Tongue (tissue), 3 donors: ENCODE measurements at places on chromosomes 11 and 22. TPM values are rescaled to one million over a fixed set of nuclear protein-coding genes. Genes with fewer than 3 reads are reported as not detected.

- no peak for DNase-seq
Observed at GRCh38 chr11:95792200-95792599, 1.9 kb downstream of the CEP57 start.

DNA sequence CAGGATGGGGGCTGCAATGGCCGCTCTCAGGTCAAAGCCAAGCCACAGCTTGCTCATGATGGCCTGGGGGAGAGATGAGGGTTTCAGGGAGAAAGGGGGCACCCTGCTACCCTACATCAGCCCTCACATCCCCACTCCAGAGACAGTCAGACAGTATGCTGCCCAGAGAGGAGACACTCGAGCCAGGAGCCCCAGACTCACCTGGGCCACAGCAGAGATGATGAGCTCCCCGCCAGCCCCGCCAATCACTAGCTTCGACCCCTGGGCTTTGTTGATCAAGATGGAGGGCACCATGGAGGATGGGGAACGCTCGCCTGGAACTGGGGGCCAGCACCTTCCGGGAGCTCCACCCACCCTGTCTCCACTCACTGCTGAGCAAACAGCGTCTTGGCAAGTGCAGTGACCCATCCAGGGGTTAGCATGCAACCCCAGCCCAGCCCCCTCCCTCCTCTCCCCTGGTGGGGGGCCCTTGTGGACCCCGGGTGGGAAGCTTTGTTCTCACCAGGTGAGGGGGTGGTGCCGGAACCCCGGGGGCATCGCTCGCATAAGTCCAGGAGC, 19.8 kb downstream of the GGT5 start:
- no peak for DNase-seq

DNA sequence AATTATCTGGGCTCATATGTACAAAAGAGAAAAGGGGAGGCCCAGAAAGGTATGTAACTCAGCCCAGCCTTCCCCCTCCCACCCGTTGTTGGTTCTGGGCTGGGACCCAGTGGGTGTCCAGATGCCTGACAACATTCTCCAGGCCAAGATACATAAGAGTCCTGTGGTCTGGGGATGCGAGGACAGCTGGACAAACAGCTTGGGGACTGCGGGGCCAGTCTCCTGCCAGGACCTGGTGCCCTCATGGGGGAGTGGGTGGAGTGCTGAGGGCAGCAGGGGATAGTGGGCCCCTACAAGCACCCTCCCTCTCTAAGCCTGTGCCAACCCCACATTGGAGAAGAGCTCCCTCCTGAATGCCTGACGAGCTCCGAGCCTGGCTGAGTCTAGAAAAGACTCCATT, 3.5 kb upstream of the SLC22A6 start:
- no peak for DNase-seq

- DNase-seq: no peak
Observed at GRCh38 chr11:102614485-102614884, 10.6 kb downstream of the MMP20 start.

DNA sequence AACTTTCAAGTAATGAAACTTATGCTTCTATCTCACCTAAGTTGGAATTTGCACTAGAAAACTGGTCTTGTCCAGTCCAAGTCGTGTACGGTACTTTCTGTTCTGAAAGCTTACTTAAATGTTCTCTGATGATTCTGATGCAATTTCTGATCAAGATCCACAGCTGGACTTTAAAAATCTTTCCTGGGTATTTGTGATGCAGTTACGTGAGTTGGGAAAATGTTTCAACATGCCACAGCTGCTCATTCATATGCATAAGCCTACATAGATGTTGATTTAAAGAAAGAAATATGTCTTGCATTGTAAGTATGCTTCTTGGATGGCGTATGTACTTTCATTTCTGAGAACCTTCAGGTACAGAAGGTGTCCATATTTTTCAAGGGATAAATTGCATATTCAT, 493.7 kb upstream of the CCDC90B start:
- no peak for DNase-seq

DNA sequence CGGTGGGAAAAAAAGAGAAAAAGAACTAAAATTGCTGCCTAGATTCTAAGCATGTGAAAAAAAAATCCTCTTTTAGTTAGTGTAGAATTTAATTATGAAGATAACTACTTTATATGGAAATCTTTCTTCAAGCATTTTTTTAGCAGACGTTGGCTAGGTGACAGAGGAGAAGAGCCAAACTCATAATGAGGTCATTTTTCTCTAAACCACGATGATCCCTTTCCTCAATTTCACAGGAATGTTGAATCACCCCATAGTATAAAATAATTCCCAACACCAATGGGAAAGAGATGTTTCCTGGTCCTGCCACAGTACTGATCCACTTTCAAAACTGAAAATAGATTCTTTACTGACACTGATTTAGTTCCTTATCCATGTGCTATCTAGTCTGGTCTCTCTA, 319.8 kb downstream of the DLG2 start:
- peak; percentile 11 for DNase-seq

DNA sequence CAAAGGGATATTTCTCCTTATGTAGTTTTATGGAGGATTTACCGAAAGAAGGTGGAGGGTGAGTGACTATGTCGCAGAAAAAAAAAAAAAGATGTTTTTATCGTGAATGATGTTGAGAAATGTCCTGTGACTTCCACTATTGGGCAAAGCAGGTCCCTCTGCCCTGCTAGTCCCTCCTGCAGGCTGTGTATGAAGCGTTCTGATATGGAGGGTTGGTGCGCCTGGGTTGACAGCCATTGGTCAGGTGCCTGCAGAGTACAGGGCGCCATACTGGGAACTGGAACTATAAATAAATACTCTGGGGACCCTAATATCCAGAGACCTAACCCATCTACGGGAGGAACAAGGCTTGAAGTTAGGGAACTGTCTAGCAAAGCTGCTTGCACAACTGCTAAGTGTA, 1.5 kb downstream of the IL17RA start:
- no peak for DNase-seq

- DNase-seq: no peak
Observed at GRCh38 chr11:47271328-47271727, 1.4 kb downstream of the MADD start.

GRCh38 chr11:110522471-110522870, 92.7 kb downstream of the FDX1 start:
- DNase-seq: no peak

DNA sequence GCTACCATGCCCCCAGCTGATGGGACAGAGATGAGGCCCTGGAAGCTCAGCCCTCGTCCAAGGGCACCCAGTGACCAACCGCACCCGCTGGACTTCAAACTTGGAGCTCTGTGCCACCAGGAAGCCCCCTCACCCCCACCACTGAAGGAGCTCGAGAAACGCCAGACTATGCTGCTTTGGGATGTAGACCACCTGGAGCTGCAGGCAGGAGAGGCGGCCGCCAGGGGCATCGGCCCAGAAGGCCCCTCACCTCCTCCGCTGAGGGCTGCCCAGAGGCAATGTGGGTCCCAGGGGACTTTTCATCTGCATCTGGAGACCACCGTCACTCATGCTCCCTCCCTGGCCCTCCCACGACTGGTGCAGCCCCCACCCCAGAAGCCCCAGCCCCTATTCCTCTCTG, 28.3 kb downstream of the CDKN1C start:
- DNase-seq: no peak

- peak; percentile 17 for DNase-seq
Observed at GRCh38 chr11:119195680-119196079, 10.4 kb downstream of the NHERF4 start.

- DNase-seq: no peak
Observed at GRCh38 chr11:57364851-57365660, 15.9 kb downstream of the PRG3 start.

GRCh38 chr22:42661985-42662831, 13.0 kb upstream of the CYB5R3 start:
- peak; percentile 92 for DNase-seq

DNA sequence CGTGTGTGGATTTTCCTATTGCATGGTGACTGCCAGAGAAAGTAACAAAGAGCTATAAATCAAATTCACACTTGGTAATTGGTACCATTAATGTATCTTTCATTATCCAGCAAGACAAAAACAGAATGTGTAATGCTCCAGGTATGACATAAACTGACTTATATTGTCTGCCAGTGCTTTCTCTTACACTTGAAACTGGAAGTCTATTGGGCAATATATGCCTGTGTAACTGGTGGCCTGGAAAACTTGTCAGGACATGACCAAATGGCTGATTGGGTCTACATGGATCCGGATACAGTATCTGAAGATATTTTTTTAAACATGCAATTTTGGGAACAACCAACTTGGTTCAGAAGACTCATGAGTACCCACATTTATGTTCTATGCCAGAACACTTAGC, 174.6 kb upstream of the ARHGAP42 start:
- DNase-seq: no peak

- no peak for DNase-seq
Observed at GRCh38 chr22:49274754-49275380, 552.8 kb downstream of the BRD1 start.

DNA sequence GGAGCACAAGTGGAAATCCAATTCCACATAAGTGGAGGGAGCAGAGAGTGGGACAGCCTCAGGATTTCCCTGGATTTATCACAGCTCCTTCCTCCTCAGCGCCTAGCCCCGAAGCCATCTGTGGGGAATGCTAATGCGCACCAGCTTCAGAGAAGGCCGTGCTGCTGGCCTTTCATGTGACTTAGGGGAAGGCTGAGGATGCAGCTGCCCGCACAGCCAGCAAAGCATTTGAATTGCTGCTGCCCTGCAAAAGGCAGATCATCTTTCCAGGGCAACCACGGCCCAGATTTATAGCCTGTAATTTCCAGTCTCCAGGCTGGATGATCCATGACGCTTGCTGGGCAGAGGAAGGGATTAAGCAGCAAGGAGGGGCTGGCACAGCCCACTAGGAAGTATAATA, 29.9 kb downstream of the SYN3 start:
- peak; percentile 53 for DNase-seq

GRCh38 chr11:12865863-12866595, 143.1 kb upstream of the RASSF10 start:
- no peak for DNase-seq

DNA sequence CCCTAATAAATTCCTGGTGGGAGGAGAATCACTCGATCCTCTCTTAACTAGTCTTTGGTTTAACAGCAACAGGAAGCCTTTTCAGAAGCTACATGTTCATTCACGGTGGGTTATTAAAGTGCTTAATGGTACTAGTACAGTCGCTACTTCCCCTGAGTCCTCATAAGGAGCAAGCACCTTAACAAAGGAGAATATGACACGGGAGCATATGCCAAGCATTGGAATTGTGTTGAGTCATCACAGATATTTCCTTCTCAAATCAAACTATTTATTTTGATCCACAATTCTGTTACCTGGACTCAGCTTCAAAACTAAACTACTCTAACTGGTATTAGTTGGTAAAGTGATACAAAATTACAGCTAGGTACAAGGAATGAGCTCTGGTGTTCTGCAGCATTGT, 177.5 kb upstream of the CTSC start:
- no peak for DNase-seq

GRCh38 chr22:17334059-17334458, 35.2 kb upstream of the CECR2 start:
- no peak for DNase-seq

- no peak for DNase-seq
Observed at GRCh38 chr11:26473216-26474194, 98.6 kb downstream of the MUC15 start.

GRCh38 chr11:78063440-78064181, at the start of gene THRSP:
Gene THRSP (plus strand): TSS chr11:78063861. CDS start chr11:78063882, 21 bp downstream.
- DNase-seq: no peak

DNA sequence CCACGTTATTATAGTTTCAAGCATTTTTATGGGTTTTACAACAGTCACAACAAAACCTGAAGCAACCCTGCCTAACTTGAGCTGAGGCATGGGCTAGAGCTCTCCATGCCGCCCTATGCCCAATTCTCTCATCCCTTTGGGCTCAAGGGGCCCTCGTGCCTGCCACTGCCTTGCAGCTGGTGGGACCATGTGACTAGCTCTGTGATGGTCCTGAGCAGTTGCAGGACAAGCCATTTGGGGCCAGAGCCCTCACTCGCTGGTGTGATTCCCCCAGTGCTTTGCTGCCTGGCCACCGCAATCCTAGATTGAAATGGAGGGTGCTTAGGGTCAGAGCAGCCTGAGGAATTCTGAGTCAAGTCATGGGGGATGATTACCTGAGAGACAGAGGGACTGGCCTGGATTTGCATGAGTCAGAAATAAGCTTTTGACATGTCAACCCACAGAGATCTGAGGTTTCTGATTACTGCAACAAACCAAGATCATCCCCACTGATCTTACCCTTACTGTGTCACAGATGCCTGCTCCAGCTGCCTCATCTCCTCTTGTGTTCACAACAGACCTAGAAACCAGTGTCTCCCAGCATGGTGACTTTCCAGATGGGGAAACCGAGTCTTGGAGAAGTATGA, 323.7 kb downstream of the BRD1 start:
- DNase-seq: no peak

- DNase-seq: no peak
Observed at GRCh38 chr11:77677138-77677537, 39.5 kb upstream of the CLNS1A start.

DNA sequence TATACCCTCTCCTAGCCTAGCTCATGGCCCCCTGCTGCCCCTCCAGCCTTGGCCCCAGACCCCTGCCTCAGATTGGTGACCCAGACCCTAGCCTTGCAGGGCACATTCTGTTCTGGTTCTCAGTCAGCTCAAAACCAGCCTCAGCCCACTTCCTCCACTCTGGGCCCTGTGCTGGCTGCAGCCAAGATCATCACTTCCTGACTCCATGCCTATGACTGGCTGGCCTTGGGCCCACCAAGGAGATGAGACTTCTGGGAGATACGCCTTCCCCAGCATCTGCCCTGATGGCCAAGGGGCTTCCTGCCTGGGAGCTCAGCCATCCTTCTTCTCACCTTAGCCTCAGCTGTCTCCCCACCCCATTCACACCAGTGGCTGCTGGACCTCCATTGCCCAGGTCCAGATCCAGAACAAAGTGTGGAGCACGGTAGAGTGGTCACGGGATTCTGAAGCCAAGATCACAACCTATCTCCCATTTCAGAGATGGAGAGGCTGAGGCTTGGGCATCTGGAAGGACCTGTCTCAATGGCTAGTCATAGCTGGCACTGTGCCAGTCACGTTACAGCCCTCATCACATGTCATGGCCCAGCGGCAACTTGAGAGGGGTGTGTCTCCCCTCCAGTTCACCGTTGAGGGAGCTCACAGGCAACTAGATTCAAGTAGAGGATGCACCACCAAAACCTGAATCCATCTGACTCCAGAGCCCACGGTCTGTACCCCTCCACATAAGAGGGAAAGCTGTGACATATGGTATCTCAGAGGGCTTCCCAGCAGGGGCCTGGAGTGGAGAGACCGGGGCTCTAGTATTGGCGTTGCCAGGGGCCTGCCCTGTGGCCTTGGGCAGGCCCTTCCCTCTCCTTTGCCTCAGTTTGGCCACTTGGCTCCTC, 43.0 kb upstream of the KLHL35 start:
- peak; percentile 44 for DNase-seq

Gene RRAS2
- total RNA-seq: 67.2 TPM

Gene RAB30
- total RNA-seq: 39.3 TPM

Gene KCNJ1
- not detected for total RNA-seq

Gene C11orf87
- total RNA-seq: not detected

Gene EFCAB6
- total RNA-seq: 4.7 TPM

Gene MMP13
- not detected for total RNA-seq

Gene CHRDL2
- 1.8 TPM for total RNA-seq

Gene ACTN3
- 91.4 TPM for total RNA-seq

Gene KRTAP5-7
- not detected for total RNA-seq

Gene CTSC
- 43.9 TPM for total RNA-seq

Gene ISX
- not detected for total RNA-seq

Gene CDC42BPG
- total RNA-seq: 5.7 TPM

Gene ELMOD1
- 3.2 TPM for total RNA-seq
